ENCODE measurements at places on chromosomes 7 and 10.

- DNase-seq = no peak
These were observed 5.8 kb upstream of the FEZF1 start for GRCh38 chr7:122310119-122311021.

DNA sequence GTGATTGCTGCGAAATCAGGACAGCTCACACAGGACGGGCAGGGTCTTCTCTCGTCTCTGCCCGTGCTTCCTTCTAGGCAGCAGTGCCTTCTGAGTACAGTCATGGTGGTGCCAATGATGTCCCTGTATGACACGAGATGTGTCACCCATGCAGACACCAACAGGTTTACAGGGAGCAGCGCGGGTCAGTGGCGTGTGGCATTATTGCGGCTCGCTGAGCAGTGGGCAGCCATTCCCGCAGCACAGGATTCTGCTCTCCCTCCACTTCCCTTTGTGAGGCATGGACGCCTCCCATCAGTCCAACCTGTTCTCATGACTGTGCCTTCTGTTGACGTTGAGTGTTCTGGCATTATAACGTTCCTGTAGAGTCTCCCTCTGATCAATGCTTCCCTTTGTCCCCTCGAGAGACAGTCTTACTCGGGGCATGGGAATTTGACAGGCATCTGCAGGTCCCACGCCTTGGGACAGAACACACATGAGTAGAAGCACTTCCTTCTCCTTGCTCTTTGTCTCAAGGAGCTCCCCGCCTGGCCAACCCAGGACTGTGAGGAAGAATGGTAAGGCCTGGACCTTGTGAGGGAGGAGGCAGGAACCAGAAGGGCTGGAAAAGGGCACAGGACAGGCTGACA is 219.5 kb downstream of the PAXIP1 start:
- no peak for DNase-seq

DNA sequence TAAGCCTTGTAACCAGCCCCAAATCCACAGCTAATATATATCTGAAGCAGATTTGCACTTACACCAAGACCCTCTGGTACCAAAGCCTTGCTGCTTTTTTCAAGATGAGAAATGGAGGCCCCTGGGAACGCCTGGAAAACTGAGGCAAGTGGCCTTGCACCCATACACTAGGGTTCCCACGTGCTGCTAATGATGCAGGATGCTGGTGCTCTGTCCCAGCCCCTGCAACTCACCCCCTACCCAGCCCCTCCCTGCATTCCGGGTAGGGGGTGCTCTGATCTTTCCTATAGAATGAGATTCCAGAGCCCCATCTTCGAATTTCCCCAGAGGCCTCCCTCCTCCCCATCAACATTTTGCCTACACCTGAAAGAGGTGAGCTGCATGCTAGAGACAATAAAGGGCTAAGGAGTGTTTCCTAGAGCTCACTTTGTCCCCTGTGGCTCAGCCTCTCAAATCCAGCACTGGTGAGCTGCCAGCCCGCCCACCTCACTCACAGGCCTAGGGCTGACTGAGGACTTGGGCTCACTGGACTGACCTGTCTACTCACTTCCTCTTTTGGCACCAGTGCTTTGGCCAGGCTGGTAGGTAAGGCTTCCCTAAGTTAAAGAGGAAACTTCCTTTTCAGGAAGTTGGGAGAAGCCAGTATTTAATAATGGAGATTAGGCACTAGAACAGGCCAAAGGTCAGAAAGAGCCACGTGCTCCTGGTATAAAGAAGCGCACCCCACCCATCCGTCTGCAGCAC is 9.8 kb downstream of the RBP4 start:
- DNase-seq = no peak

DNA sequence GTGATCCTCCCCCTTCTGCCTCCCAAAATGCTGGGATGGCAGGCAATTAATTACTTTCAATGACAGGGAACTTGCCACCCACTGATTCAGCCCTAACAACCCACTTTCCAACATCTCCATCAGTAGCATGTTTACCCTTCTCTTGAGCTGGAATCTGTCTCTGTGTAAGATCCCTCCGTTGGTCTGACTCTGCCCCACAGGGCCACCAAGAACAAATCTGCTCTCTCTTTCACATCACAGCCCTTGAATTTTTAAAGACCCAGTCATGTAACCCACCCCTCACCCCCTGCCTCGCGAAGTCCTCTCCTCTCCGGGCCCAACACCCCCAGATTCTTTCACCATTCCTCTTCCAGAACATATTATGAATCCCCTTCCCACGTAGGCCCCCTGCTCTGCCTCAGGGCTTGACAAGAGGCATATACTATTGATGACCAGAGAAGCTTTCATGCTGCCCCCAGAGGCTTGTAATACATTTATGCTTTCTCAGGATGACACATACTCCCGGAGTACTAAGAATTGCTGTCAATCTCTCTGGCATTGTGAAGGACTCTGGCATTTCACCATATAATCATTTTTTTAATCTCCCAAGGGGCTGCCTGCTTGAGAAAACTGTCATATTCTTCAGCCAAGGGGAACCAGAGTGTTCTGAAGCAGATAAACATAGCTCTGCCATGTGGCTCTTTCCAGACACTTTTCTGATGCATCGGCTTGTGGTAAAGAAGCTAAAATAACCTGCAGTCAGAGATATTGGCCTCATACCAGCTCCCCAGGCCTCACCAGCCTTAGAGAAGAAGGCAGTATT is 179.2 kb upstream of the AUTS2 start:
- no peak for DNase-seq

DNA sequence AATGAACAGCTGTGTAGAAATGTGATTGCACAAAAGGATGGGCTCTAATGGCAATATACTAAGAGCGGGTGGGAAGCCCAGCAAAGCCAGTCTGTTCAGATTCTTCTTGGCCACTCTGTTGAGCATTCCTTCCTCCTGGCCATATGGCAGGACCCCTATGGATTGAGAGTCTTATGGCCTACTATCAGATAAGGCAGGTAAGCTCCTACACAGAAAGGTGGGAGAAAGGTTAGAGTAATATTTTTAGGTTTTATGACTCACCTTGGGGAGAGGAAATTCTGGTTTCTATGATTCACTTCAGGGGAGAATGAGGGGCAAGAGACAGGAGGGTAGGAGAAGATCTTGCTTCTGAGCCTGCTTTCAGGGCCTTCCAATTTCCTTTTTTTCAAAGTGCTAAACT is 15.1 kb upstream of the AKR1B10 start:
- no peak for DNase-seq

DNA sequence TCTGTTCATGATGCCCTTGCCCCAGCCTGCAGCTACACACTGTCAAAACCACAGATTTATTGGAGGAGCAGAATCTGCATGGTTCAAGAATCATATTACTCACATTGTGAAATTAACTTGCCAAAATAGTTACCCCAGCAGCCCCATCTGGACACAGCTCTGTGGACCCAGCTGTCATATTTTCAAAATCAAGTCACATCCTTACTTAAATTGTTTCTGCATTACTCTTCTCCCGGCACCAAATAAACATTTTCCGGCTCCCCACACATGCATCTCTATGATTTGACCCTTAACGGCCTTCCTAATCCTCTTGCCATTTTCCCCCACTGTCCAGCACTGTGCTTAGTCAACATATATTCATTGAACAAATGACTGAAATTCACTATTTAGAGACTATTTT is 43.8 kb upstream of the GPR26 start:
- DNase-seq = peak; percentile 2

GRCh38 chr7:95772771-95773581 is 622 bp downstream of the DYNC1I1 start:
- DNase-seq = no peak

- no peak for DNase-seq
These were observed 30.9 kb downstream of the LEP start for GRCh38 chr7:128271942-128272481.

DNA sequence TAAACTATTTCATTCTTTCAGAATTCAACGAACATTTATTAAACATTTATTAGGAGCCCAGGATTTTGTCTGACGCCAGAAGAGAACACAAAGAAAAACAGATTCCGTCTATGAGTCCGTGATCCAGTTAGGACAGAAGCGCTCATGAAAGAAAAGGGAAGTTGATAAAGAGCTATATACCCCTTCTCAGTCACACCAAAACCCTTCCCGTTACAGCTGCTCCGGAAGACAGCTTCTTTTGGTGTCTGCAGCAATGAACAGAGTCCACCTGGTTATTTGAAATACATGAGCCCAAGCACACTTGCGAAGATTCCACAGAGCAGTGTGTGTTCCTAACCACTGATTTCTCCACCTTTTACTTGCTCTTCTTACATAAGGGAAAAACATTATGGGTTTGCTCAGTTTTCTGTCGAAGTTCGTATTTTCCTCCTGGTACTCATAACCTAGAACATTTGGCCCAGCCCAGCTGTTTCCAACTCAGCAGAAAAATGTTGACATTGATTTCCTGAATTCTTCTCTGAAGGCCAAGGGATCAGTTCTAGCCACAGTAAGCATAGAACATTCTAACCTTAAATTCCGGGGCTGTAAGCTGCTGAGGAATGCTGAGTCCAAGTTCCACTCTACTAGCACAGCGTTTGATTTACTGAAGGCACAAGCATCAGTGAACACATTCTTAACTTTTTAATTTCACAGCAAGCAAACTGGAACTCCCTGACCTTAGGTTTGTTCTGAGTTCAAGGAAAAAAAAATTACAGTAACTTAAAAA is 206.5 kb downstream of the SORCS1 start:
- DNase-seq = no peak
